HuH-7.5 (cell line): ENCODE measurements at places on chromosomes 6 and 20.

- DNase-seq, result no peak
Observed at GRCh38 chr20:52124821-52125220, 66.8 kb downstream of the ZFP64 start.

DNA sequence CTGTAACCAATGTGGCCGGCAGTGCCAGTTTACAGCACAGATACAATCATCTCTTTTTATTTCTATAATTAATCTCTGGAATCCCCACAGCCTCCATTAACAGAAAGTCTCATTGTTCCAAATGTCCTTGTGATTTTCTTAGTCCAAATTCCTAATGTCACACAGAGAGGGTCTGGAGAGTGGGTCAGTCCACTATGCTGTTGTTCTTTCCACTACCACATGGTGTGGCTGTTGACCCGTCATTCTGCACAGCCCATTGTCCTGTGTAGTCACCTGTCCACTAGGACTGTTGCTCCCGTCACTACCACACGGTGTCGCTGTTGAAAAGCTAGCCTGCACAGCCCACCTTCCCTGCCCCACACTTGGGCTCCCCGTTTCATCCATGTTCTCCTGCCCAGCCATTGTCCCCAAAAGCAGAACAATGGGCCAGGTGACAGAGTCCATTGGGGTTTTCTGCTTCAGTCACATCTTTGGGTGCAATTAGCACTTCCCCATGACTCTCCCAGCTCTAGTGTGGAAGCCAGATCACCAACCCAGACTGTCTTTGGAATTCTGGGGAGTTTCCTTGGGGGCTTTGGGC, 8.6 kb upstream of the LBP start:
- DNase-seq, result peak; percentile 57

- DNase-seq, result no peak
Observed at GRCh38 chr6:62891065-62891647, 320.1 kb upstream of the FKBP1C start.

DNA sequence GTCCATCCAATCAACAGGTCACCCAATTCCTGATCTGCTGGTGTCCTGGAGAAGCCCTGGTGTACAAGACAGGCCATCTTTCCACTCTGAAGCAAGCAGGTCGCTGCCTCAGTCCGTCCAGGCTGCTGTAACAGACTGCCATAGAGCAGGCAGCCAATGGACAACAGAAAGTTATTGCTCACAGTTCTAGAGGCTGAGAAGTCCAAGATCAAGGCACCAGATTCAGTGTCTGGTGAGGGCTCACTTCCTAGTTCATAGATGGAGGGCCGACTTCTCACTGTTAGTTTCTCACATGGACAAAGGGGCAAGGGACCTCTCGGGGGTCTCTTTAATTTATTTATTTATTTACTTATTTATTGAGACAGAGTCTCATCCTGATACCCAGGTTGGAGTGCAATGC, 74.8 kb downstream of the CD24 start:
- DNase-seq, result no peak

DNA sequence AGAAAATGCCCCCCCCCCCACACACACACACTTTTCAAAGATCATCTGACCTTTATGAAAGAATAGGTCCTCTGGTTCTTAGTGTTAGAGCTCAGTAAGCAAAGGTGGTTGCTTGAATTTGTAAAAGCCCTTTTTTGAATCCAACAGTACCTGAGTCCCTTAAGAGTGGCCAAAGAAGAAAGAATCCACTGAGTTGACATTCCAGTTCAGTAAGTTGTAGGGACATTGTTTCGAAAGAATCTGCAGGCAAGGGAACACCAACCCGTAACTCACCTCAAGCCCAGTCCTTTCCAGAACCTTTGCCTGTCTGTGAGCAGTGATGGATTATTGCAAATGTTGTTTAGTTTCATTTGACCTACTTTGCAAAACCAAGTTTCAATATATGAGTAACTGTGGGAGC, 64.2 kb upstream of the MAP3K4 start:
- DNase-seq, result no peak

GRCh38 chr6:90458353-90459224, 128.3 kb downstream of the MAP3K7 start:
- no peak for DNase-seq
